AG09319 (cell line): ENCODE measurements at places on chromosomes 1 and 21.

GRCh38 chr1:202837746-202838262 is 27.1 kb downstream of the PCAT6 start:
- DNase-seq, result no peak

GRCh38 chr1:111142356-111142975 is 2.4 kb downstream of the CEPT1 start:
- DNase-seq, result no peak

- no peak for DNase-seq
These were observed 15.9 kb upstream of the EPB41 start for GRCh38 chr1:28898405-28898881.

DNA sequence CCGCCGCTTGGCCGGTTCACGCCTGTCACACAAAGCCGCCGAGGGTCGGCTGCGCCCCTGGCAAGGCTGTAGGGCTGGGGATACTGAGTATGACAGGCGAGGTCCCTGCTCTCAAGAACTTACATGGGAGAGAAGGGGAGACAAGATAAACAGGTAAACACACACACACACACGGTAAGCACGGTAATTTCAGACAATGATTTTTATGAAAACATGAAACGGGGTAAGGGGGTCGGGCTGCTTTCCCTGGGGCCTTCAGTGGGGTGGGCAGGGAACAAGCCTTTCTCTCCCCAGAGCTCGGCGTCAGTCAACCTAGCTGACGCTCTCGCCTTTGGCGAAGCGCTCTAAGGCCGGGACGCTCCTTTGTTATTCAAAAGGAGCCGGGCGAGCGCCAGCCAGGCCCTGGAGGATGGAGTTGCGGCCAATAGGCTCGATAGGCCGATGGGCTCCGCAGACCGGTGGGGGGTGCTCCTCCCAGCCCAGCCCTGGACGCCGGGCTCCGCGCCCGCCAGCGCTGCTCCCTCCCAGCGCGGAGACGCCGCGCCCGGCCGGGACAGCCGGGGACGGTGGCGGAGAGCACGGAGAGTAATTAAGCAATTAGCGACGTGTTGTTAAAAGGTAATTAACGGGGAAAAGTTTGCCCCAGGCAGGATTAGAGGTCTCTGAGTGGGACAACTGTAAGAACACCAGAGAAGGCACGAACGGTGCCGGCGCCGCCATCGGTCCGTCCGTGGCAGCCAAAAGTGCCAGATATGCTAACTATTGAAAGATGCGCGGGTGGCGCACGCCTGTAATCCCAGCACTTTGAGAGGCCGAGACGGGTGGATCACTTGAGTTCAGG is 950 bp upstream of the INKA2 start:
- DNase-seq, result no peak

DNA sequence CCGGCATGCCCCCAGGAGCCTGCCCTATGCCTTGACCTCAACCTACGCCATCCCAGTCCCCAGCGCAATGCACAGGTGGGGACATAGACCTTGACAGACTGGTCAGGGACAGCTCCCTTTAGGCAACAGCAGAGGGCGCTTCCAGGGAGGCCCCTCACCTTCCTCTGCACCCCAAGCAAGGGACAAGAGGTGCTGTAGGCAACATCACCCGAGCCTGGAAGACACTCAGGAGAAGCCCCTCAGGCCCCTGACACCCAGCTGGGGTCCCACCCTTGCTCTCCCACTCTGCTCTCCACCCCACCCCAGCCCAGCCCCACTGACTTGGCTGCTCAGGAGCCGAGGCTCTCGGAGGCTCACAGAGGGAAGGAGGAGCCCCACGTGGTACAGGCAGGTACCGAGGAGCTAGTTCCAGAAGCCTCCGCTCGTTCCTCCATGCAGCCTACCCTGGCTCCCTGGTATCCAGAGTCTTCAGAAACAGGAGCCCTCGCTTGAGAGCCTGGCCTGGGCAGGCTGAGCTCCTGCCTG is 2.4 kb upstream of the WNT3A start:
- no peak for DNase-seq

GRCh38 chr1:173330149-173330951 is 123.2 kb upstream of the TNFSF4 start:
- peak; percentile 29 for DNase-seq

GRCh38 chr1:93447481-93448291 is at the start of gene FNBP1L:
TSS of gene FNBP1L (plus strand) at chr1:93448118. CDS start at chr1:93448282, 164 bp downstream.
- no peak for DNase-seq

GRCh38 chr1:56330391-56331026 is 248.9 kb downstream of the PLPP3 start:
- no peak for DNase-seq

- no peak for DNase-seq
These were observed 229.1 kb downstream of the KCNJ6 start for GRCh38 chr21:37686991-37687810.

DNA sequence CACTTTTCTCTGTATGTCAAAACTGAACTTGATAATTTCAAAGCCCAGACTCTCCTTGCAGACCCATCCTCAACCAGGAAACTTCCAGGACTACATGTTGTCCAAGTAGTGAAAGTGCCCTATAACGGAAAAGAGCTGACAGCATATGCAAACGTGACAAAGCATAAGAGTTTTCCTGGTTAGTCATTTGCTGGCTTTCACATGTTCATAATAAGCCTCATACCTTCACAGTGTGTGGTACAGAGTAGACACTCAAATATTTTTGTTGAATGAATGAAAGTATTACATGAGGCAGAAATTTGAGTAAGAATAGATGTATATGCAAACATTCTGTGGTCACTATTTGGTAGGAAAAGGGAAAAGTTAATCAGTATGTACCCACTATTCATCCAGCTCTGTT is 473.3 kb downstream of the MRPL39 start:
- no peak for DNase-seq

DNA sequence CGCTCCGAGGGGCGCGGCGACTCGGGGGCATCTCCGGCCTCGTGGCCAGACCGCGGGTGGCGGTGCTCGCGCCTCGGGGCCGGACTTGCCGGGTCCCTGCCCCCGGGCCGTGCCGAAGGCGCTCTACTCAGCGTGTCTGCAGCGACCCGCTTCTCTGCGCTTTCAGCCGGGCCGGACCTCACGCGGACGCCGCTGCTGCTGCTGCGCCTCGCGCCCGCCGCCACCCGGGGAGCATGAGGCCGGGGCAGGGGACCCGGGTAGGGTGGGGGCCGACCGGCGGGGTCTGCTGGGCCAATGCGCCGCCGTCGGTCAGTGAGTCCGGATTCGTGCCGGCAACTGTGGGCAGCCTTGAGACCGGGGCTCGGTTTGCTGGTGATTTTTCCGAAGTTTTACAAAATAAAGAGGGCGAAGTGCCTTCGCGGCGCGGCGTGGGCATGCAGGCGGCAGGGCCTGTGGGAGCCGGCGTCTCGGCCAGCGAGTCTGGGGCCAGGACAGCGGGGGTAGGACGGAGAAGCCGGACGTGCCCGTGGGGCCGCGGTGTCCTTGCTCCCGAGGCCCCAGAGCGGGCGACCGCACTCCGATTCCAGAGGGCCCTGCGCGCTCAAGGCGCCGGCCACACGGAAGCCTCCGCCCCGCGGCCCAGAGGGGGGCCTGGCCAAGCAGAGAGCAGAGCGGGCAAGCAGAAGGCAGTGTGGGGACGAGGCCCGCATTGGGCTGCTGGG is 749 bp downstream of the FAM163A start:
- DNase-seq, result no peak

DNA sequence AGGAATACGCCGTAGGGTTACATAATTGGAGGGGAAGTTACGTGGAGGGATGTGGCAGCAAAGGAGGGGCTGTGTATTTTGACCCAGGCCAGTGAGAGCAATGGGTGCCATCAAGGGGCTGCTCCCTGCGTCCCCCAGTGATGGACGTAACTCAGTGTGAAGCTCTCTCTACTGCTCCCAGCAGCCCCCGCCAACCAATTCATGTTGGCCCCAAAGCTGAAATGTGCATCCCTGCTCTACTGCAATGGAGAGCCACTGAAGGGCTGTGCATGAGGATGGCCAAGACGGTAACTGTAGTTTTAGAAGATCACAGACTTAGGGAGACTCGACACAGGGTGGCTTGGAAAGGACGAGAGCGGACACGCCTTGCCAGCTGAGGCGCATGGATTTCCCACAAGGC is 38.3 kb downstream of the PGBD5 start:
- DNase-seq, result no peak

- DNase-seq, result no peak
These were observed 82.0 kb downstream of the UCHL5 start for GRCh38 chr1:192977089-192977706.
